ENCODE measurements at places on chromosomes 3 and 15. TPM values are rescaled to one million over a fixed set of nuclear protein-coding genes. Genes with fewer than 3 reads are reported as not detected.

Gene FGD5
- total RNA-seq, result not detected

Gene TMEM158
- total RNA-seq, result 15.0 TPM

Gene CFAP91
- not detected for total RNA-seq

Gene GCSAM
- total RNA-seq, result not detected

Gene STX19
- total RNA-seq, result not detected
